Stimulated activated CD4-positive, alpha-beta T cell treated with anti-CD3 and anti-CD28 coated beads, Interleukin-15, amount 100 ng/mL, for 1 hour (primary cell): ENCODE measurements at places on chromosomes 3 and 15.

DNA sequence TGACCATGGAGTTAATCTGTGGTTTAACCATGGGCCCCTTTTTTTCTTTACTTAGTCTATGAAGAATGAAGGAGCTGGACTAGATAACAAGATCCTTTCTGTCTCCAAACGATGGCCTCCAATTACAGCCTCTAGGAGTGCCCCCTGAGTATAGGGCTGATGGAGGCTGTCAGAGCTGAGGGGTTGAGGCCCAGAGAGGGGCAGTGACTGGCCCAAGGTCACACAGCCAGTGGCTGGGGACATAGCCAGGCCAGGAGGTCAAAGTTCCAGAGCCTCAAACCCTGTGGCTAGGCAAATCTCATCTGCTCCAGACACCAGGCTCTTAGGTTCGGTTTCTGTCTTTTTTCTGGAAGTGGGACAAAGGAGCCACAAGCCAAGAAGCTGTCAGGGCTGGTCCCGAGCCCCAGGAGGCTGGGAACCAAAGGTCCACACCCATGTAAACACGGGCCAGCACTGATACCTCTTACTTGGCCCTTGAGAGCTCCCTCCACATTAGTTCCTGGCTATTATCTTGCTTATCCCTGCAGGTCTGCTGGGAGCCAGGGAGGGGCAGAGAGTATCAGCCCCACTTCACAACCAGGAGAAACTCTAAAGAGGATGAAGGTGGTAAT lies 10.3 kb downstream of the RHOV start:
- no peak for DNase-seq

GRCh38 chr15:68676011-68676605 lies 97.3 kb downstream of the CORO2B start:
- no peak for DNase-seq

- DNase-seq, result no peak
Measured at GRCh38 chr3:151775314-151776258, 38.3 kb upstream of the AADAC start.

DNA sequence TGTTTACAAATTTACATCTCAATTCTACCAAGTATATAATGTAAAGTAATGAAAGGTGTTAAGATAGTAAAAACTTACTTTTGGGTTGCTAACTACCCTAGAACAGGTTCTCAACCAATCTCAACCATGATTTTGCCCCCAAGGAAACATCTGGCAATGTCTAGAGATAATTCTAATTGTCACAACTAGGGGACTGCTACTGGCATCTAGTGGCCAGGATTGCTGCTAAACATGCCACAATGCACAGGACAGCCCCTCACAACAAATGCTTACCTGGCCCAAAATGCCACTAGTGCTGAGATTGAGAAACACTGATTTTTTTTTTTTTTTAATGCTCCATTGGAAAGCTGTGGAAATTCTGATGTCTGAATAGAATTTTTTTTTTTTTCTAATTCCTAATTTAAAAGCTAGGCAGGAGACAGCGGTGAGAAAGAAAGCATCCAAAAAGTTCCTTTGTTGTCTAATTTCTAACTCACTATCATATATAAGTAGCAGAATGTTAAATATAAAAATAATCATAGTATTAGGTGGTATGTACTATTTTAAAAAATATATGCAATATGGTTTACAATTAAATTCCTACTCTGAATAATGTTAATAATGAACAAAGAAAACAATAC lies 81.5 kb downstream of the TJP1 start:
- no peak for DNase-seq

GRCh38 chr3:147813256-147813655 lies 404.1 kb downstream of the ZIC1 start:
- no peak for DNase-seq

GRCh38 chr15:93307513-93307912 lies 218.5 kb upstream of the RGMA start:
- no peak for DNase-seq

- no peak for DNase-seq
Measured at GRCh38 chr15:52136442-52136980, 23.9 kb upstream of the BCL2L10 start.

DNA sequence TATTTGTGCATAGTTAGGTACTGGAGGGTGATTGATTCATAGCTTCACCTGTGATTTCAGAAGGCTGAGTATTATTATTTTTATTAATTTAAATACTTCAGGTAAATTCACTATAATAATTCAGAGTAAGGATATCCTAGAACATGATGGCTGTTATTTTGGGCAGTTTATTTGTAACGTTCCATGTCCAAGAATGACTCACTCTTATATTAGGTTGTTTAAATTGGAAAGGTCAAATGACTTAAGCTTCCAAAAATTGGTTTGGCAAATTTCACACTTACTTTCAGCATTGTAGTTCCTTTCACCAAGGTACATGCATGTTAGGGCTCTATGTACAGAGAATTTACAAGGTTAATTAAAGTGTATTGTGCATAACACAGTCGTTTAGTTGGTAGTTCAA lies 120.2 kb downstream of the EPHA3 start:
- DNase-seq, result no peak

DNA sequence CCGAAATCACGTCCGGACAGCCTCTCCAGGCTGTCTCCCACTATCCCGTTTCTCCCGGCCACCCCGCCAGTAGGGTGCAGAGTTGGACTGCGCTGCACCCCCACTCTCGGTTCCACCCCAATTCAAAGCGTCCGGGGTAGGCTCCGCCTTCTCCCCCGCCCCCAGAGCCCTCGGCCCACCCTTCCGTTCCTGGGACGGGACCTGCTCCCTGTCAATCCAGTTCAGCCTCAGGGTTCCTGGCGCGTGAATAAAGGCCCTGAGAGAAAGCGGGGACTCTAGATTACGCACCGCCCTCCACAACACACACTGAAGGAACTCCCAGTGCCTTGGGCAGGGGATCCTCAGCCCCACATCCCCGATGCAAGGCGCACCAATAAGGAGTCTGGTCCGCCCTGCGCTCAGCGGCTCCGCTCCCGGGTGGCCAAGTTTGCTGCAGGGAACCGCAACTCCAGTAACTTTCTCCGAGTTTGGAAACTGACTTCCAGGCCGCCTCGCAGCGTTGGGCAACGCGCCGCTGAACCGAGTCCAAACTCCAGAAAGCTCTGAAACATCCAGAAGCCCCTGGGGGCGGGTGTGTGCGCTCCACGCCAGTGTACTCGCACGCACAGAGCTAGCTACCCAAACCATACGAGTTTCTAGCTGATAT lies 1.9 kb downstream of the ADAMTS9 start:
- DNase-seq, result no peak

- no peak for DNase-seq
Measured at GRCh38 chr15:46091860-46092450, 457.1 kb downstream of the SQOR start.

GRCh38 chr15:73809728-73810501 lies 56.8 kb upstream of the INSYN1 start:
- no peak for DNase-seq

DNA sequence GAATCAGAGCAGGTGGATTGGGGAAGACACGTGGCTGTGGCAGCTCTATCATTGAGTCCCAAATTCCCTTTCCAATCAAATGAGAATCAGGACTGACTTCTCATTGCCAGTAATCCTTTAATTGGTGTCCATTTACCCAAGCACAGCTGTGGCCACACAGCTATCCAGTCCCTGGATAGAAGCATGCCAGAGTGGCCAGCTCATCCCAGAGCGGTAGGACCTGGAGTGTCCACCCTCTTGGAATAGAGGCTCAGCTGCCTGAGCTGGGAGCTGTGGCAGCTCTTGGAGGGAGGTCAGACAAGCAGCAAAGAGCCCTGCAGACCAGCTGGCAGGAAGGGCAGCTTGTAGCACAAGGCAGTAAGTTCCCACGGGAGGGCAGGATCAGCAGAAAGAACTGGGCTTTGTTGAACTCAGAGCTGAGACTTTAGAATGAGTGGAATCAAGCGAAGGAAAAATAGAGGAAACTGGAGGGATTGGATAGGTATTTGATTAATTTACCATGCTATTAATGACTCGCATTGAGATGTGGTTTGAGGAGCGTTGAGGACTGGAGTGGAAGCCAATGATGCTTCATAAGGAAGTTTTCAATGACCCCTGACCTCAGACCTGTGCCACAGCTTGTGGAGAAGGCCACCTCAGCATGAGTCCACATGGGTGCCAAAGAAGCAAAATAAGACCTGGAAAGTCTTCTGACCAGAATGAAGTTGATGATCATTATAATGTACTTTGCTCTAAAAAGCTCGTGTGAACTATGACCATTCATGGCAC lies 6.9 kb upstream of the ALPK3 start:
- DNase-seq, result no peak

- no peak for DNase-seq
Measured at GRCh38 chr3:150080058-150080730, 109.5 kb upstream of the PFN2 start.

DNA sequence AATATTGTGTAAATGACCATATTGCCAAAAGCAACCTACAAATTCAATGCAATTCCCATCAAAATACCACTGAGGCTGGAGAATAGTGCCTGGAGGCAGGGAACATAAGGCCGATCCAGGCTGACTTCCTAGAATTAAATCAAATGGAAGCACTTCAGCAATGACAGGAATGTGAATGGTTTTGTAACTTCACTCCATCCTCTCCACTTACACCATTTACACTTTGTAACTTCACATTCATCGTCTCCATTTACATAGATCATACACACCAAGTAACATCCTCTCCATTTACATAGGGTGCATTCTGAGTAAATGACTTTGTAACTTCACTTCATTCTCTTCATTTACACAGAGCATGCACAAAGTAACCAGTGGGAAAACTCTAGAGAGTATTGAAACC lies 11.6 kb downstream of the STRIT1 start:
- DNase-seq, result no peak

DNA sequence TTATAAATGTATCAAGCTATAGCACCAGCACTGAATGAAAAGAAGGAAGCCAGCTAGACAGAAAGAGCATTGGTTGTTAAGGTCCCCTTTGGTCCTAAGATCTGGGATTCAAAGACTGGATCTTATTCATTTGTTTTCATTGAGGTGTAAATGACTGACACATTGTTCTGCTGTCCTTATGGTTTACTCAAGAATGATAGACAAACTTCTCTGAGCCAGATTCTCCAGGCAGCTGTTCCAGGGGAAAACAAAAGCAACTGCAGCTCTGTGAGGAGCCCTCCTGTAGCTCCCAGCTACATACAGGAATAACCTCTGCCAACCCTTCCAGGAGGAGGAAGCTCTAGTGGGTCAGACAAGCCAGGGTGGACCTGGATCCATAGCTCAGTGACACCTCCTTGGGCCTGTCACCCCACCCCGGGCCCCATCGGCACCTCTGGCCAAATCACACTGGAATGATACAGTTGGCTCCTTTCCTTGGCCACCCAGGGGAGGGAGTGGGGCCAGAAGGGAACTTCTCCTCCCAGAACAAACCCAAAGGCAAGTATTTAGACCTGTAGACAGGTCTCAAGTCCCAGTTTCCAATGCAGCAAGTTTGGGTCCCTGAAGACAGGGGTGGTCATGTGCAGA lies 57.8 kb downstream of the ZNF621 start:
- no peak for DNase-seq

GRCh38 chr3:99895131-99895696 lies 77.6 kb downstream of the CMSS1 start:
- no peak for DNase-seq

DNA sequence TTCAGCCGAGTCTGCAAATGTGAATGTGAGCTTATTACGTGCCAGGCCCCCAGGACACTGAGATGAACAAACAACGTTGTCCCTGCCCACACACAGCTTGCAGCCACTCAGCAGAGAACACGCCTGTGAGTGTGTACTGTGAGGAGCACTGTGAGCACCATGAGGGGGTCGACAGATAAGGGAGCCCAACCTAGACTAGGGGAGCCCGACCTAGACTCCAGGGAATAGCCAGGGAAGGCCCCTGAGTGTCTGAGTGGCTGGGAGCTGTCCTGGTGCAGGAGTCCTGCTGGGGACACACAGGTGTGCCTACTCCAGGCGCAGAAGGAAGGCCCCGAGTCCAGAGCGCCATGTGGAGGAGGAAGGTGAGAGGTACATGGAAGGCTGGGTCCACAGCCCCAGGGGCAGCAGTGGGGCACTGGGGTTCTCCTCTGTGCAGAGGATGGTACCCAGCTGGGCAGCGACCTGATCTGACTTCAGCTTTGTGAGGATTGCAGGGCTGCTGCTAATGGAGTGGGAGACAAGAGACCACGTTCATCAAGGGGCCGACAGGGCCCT lies 36.5 kb downstream of the MGLL start:
- DNase-seq, result no peak

GRCh38 chr3:133113526-133113925 lies 75.3 kb downstream of the TMEM108 start:
- no peak for DNase-seq

DNA sequence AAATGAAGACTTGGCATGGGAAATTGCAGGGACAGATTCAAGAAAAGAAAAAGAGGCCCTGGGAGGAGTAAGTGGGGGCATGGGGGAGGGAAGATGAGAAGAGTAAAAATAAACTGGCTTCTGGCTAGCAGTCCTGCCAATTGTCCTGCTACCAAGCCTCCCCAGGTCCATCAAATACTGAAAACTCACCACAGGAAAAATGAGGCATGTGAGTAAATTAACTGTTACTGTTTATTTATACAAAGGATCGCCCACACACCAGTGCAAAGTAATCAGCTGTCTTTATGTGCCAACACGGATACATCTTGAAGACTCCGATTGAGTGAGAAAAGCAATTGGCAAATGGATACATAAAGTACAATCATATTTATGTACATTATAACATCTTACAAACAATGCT lies 10.7 kb upstream of the KLHL25 start:
- no peak for DNase-seq
